Common myeloid progenitor, CD34-positive (primary cell): ENCODE measurements at places on chromosomes 1 and 21.

- DNase-seq = peak; percentile 95
These were observed 94.7 kb downstream of the PPIAL4G start for GRCh38 chr1:148388260-148389026.

DNA sequence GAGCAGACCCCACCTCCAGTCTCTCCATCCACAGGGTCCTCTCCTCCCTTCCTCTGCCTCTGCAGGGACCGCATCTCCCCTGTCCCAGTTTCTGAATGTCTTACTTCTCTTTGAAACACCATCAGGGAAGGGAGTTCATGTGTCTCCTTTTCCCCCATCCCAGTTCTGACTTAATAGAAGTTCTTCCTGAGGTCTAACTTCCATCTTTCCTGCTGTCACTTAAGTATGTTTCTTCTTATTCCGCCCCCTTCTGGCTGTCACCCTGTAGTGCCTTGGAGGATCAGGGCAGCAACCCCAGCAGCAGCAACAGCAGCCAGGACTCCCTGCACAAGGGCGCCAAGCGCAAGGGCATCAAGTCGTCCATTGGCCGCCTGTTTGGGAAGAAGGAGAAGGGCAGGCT lies 29.3 kb downstream of the MYOG start:
- DNase-seq = no peak

DNA sequence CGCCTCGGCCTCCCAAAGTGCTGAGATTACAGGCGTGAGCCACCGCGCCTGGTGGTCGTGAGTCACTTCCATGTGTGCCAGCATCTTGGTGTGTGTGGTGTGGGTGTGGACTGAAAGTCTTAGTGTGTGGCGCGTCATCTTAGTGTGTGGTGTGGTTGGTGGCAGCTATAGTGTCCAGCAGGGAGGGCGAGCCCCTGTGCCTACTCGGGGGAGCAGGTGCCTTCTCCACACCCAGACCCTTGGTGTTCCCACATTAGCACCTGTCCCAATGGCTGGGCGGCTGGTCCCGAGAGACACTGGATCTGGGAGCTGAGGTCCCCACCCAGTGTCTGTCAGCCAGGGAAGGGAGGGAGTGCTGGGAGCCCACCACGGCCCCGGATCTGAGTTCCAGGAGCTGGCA lies 2.8 kb downstream of the SCNN1D start:
- DNase-seq = no peak

DNA sequence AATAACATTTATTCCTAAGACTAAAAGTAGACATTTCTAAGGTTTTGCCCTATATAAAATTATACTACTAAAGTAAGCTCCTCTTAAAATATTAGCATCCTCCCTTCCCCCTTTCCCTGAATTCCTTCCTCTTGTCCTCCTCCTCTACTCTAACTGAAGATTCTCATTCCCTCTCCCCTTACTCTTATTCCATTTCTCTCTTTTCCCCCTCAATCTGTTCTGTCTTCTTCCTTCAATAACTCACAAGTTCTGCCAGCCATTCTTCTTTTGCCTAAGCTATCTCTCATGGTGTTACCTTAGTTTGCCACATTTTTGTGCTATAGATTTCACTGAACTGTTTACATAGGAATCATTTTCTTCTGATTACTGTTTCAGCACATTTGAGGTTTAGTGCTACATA lies 10.7 kb downstream of the LRIF1 start:
- DNase-seq = no peak
